ENCODE measurements at places on chromosomes 6 and 20.

GRCh38 chr20:35539756-35540212, 2.1 kb upstream of the ERGIC3 start:
- peak; percentile 84 for DNase-seq

DNA sequence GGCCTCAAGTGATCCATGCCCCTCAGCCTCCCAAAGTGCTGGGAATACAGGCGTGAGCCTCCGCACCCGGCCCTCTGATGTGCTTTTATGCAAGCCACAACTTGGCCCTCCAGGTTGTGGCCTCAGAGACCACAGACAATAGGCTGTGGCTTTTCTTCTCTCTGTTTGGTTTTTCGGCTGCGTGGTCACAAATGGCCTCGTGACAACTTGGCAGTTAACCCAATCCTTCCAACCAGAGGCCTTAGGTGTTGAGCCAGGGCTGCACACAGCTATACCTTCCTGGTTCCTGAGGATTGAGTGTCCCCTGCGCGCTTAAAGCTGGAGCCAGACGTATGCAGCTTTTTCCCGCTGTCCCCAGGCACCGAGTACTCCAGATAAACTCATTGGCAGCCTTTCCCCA, 6.3 kb upstream of the TGM3 start:
- no peak for DNase-seq

GRCh38 chr6:154548130-154548830, 37.8 kb upstream of the CNKSR3 start:
- no peak for DNase-seq

GRCh38 chr6:54134935-54135334, 23.7 kb downstream of the MLIP start:
- no peak for DNase-seq

DNA sequence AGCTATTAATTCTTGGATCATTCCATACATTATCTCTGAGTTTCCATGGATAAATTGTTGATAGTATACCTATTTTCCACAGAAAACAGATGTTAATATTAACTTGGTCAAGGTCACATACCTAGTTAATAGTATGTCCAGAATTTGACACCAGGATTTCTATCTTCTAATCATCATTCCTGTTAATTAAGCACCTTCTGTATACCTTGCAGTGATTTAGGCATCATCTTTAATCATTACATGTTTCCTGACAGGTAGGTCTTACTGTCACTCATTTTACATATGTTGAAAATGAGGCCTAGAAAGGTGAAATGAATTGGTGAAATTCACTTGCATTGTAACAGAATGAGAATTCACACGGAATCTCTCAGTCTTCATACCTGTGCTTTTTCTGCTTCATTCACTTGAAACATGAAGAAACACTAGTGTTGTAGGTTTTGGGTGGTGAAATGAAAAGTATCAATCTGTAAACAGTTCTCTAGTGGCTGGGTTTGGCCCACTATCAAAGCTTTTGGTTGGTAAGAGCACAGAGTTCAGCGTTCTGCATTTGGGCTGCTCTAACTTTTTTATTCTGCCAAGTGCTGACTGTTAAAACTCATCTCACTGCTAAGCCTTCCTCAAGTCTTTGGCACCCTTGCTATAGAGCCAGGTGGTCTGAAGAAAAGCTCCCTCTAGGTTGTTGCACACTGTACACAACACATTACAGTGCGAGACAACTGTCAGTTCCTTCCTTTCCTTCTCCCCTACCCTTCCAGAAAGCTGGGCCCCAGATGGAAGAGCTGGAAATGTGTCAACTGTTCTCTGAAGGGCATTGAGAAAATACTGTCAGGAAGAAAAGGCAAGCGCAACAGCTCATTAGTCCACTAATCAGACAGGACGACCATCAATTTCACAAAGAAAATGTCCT, 57.8 kb upstream of the C20orf144 start:
- no peak for DNase-seq

DNA sequence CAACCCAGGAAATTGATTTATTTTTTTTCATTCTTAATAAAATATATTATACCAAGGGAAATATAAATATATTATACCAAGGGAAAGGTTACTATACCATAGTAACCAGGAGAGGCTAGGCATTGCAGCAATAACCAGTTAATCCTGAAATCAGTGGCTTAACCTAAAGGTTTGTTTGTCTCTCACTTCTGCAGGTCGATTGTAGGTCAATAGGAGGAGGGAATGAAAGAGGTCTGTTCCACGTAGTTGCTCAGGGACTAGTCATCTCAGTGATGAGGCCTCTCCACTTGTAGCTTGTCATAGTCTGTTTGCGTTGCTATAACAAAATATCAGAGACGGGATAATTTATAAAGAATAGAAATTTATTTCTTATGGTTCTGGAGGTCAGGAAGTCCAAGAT, 168.0 kb downstream of the GJA1 start:
- no peak for DNase-seq

DNA sequence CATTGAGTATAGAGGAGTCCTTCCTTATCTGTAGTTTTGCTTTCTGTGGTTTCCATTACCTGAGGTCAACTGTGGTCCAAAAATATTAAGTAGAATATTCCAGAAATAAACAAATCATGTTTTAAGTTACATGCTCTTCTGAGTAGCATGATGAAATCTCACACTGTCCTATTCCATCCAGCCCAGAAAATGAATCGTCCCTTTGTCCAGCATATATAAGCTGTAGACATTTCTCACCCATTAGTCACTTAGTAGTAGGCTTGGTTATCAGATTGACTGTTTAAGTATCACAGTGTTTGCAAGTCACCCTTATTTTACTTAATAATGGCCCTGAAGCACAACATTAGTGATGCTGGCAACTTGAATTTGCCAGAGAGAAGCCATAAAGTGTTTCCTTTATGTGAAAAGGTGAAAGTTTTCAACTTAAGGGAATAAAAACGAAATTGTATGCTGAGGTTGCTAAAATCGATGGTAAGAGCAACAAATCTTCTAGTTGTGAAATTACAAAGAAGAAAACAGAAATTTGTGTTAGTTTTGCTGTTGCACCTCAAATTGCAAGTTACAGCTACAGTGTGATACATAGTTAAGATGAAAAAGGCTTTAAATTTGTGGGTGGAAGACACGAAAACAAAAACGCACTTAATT, 198.6 kb upstream of the SIM1 start:
- DNase-seq: no peak

DNA sequence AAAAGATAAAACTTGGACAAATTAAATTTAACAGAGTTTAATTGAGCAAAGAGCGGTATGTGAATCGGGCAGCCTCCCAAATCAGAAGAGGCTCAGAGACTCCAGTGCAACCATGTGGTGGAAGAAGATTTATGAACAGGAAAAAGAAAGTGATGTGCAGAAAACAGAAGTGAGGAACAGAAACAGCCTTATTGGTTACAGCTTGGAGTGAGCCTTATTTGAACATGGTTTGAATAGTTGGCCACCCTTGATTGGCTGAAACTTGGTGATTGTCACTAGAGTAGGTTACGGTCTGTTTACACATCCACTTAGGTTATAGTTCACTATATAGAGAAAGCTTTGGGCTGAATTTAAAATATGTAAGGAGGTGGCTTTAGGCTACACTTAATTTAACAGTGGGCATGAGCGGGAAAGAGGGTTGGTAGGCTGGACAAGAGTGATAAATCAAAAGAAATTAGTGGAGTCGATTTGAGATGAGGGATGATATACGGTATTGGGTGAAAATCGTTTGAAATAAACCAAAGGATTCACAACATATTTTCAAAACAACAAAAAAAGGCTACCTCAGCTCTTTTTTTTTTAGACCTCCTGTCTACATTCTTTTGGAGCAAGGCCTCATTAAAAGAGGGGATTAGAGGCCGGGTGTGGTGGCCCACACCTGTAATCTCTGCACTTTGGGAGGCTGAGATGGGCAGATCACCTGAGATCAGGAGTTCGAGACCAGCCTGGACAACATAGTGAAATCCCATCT, 84.3 kb upstream of the PREP start:
- DNase-seq: no peak

DNA sequence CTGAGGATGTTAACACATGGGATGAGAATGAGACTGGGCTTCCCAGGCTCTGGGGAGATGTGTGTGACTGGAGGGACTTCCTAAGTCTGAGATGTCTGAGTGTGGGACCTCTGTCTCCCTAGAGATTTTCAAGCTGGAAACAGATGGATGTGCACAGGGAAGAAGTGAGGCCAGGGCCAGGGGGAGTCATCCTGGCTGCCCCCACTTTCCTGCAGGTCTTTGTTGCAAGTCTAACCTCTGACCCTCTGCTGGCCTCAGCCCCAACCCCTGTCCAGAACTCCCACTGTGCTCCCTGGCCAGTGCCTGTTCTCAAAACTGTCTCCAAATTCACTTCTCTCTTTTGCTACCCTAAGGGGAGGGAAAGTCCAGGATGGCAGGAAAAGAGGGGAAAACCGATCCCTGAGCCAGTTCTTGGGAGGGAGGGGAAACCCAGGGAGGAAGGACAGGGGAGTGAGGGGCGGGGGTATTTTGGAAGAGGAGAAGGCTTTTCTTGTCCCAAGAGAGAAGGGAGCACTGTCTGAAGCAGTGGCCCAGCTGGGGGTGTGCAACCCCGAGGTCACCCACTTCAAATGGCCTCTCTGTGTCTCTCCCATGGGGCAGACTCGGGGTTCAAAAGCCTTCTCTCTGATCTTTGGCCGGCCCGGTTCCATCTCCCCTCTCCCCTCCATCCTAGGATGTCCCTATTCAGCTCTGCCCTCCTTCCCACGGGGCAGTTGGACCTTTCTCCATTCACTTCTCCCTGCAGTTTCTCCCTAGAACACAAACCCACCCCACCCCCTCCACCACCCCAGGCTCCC, 3.1 kb downstream of the PPP1R18 start:
- no peak for DNase-seq

GRCh38 chr20:14220986-14221385, 116.4 kb downstream of the FLRT3 start:
- no peak for DNase-seq

- no peak for DNase-seq
Measured at GRCh38 chr6:39898625-39899024, 35.6 kb downstream of the MOCS1 start.

DNA sequence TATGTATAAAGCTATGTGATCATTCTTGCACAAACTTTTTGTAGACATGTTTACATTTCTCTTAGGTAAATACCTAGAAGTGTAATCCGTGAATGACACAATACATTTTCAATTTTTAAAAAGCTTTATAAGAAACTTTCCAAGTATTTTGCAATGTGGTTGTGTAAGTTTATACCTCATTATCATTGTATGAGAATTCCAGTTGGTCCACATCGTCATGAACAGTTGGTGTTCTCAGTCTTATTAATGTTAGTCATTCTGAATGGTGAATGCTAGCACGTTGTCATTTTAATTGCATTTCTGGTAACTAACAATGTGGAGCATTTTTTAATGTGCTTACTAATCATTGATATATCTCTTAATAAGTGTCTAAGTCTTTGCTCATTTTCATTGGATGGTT, 116.5 kb upstream of the F13A1 start:
- no peak for DNase-seq

- DNase-seq: peak; percentile 57
Measured at GRCh38 chr6:113172531-113172966, 684.6 kb upstream of the MARCKS start.

DNA sequence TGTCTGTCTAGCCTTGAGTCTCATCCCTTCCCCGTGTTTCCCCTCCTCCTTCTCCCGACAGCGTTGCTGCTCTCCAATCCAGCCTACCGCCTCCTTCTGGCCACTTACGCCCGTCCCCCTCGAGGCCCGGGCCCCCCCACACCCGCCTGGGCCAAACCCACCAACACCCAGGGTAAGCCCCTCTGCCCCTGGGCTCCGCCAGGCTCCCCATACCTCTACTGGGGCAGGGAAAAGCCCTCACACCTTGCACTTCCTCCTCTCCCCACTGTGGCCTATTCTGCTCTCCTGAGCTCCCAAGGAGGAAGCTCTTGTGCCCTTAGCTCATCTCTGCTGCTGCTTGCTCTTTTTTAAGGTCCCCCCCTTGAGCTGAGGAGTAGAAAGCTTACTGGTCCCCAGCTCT, 11.0 kb downstream of the DDR1 start:
- DNase-seq: no peak

- DNase-seq: peak; percentile 89
Measured at GRCh38 chr20:709423-709822, 33.8 kb upstream of the SCRT2 start.

DNA sequence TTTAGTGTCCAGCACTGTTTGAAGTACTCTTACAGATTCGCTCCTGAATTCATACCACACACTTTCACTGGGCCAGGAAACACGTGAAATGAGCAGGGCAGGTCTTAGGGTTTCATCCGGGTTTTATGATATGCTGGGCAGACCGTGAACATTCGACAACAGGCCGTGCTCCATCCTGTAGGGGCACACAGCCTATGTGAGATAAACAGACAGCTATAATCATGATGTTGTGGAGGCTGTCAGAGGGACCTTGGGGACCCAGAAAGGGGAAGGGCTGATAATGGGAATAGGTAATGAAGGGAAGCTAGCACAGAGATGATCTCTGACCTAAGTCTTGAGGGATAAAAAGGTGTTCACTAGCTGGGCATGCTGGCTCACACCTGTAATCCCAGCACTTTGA, 110.4 kb downstream of the RIN2 start:
- no peak for DNase-seq

GRCh38 chr20:18802012-18802634, 11.5 kb upstream of the SCP2D1 start:
- no peak for DNase-seq

GRCh38 chr6:110890288-110890687, 15.7 kb downstream of the AMD1 start:
- no peak for DNase-seq

DNA sequence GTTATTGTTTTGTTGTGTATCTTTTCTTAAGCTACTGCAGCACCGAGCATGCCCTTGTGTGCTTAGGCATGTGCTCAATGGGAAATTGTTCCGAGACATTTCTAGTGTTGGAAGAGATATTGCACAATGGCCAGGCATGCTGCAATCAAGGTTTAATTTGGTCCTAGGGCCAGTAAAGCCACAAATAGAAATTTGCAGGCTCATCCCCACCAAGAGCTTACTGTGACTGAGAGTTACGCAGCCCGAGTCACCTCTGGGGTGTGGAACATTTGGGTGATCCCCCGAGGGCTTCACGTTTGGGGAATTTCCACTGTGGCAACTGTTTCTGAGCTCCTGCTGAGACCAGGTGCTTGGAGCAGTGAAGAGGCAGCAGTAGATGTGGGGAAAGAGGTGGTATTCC, 65.8 kb downstream of the ADTRP start:
- no peak for DNase-seq

GRCh38 chr6:17935188-17936149, 52.0 kb downstream of the KIF13A start:
- DNase-seq: no peak

GRCh38 chr6:129186988-129187387, 304.1 kb downstream of the LAMA2 start:
- DNase-seq: no peak

- no peak for DNase-seq
Measured at GRCh38 chr6:116528780-116529179, 16.7 kb downstream of the TRAPPC3L start.

DNA sequence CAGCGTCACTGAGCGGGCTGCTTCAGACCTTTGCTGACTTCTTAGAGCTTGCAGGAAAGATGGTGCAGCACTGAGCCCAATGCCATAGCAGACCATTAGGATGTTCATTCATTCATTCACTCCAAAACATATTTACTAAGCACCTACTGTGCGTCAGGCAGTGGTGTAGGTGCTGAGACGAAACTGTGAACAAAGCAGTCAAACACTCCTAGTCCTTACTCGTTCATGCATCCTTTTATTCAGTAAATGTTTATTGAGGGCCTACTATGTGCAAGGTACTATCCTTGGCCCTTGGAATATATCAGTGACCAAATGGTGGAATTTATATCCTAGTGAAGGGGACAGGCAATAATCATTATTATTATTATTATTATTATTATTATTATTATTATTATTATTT, 76.6 kb downstream of the TOX2 start:
- no peak for DNase-seq

- DNase-seq: no peak
Measured at GRCh38 chr6:97885828-97886227, 602.8 kb upstream of the MMS22L start.

GRCh38 chr6:1612974-1613306, 3.2 kb downstream of the FOXC1 start:
- DNase-seq: no peak

Measured in NCI-H748 treated with DMSO at 0.1 percent for 48 hours (cell line).